GM13976 (cell line): ENCODE measurements at places on chromosomes 3 and 15.
A peak's percentile ranks its signal among the peaks of the same experiment; 100 is the strongest.

DNA sequence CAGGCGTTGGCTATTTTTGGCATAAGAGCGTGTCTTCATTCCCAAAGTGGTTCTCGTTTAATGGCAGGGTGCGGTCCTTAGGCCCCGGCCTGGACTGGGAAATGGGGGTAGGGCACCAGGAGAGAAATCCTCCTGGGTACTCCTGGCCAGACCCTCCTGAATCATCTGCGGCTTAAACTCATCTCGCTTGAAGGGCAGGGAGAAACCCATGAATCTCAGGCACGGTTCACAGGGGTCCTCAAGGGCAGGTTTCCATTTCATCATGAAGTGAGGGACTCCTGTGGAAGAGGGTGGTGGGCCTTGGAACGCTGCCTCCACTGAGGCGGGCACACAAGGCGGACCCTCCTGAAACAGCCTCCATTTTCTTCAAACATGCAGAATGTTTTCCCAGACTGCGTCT lies 48.4 kb downstream of the KLF13 start:
- DNase-seq = no peak

DNA sequence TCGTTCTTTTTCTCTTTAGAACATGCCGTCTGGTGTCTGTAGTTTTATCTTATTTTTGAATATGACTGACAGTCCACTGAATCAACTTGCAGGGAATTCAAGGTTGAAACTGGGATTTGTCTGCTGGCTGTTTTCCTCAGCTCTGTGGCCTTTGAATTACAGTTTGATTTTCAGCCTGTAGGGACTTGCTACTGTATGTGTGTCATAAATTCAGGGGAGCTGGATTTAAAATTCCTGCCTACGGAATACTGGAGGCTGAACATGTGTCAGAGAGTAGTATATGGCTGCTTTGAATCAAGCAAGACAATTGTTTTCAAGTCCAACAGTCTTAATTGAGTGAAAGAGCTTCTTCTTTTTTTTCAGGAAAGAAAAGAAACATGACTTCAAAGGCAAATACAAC lies 33.9 kb downstream of the RARB start:
- DNase-seq = no peak

DNA sequence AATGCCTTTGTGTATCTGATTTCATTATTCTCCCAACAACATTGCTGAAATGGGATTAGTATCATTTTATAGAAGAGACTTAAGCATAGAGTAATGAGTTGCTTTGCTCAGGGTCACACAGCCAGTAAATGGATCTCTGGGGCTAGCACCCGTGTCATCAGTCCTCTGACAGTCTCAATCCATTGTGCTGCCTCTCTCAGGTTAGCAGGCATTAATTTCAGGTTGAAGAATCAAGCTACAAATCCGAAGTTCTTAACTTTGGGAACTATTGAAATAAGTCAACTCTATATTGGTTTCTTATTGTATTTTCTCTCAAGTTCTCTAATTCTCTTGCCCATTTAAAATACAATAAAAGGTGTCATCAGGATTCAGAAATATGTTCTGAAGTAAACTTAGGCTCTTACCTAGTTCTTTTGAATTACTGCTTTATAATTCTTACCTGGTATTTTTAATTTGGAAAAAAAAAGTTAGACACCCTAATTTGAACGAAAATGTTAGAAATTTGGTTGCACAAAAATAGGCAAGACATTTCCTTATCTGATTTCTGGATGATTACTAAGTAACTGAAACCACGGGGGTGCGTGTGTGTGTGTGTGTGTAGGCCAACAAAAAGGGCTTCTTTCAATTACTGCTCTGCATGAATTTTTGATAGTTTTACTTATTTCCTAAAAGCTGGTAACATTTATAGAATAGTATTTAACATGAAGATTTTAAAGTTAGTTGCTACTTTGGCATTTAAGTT lies 189.8 kb downstream of the MBNL1 start:
- no peak for DNase-seq

DNA sequence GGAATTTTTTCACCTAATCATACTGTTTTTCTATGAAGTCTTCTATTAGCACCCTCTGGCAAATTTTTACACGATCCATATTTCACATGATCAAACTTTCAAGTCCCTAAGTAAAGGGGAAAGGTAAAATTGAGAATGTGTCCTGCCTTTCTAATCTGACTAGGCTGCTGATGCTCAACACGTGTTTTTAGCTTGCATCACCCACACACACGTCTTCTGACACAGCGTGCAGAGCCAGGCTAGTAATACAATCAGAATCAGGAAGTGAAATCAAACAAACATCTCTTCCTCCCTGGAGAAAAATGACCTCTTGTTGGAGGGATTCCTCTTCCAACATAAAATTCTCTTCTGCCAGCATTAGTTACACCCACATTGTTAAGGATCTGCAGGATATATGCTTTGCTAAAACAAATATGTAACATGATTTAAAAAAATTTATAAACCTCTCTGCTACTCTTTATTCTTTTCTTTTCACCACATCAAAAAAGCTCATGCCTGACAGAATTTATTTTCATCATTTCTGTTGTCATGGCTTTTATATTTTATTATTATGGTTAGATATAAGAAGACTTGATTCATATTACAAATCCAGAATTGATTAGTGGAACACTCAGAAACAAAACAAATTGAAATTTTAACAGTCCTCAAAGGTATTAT lies 122.4 kb downstream of the RAP2B start:
- peak; percentile 36 for DNase-seq

DNA sequence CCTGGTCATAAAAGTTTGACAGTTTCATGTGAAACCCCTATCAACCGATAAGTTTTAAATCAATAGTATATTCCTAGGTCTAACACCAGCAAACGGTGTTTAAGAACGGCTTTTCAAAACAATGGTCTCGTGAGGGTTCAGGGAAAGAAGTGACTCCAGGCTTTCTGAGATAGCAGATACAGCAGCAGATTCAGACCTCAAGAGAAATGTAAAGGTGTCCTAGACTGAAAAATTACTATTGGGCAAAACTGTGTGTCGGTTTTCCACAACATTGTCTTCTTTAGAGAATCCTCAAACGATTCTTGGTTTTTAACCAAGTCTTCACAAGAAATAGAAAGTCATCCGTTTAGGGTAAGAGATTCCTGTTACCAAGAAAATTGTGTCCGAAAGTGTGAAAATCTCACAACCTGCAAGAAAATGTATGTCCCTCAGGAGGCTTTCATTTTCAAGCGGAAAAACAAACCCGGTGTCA lies 1.2 kb downstream of the SETD2 start:
- DNase-seq = no peak

GRCh38 chr3:100600181-100601042 lies 9.0 kb upstream of the ADGRG7 start:
- no peak for DNase-seq

DNA sequence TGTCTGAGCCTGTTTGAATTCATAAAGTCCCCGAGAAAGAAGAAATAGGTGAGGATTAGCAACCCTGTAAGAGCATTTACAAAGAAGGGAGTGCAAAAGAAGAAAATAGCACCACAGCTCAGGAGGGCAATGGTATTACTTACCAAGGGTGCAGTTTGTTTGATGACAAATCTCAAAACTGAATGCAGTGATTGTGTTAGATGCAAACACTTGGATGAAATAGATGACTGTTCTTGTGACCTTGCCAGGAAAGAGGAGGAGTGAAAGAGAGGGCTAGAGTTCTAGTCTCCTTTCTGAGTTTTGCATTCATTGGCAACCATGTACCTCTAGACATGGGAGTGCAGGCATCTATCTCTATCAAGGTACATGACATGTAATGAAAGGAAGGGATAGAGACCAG lies 1030.8 kb upstream of the CFAP20DC start:
- DNase-seq = no peak

DNA sequence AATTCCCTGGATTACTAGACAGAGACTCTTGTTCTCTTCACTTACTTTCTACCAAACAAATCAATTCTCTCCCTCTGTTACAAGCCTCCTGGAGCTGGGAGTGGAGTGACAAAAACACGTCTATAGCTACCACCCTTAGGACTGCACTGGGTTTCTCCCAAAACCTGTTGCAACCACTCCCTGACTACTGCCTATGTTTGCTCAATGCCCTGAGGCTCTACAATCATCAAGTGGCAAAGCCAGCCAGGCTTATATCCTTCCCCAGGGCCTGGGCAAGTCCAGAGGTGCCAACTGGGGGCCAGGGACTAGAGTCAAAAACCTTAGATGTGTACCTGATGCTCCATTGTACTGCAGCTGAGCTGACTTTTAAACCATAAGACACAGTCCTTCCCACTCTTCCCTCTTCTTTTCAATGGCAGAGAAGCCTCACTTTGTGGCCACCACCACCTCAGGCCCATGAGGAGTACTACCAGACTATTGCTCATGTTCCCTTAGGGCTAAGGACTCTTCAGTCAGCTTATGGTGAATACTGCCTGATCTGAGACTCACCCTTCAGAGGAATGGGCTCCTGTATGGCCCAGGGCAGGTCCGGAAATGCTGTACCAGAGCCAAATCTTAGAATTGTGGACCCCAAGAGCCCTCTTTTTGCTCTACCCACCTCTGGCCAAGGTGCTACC lies 125.4 kb upstream of the PLCL2 start:
- DNase-seq = no peak

DNA sequence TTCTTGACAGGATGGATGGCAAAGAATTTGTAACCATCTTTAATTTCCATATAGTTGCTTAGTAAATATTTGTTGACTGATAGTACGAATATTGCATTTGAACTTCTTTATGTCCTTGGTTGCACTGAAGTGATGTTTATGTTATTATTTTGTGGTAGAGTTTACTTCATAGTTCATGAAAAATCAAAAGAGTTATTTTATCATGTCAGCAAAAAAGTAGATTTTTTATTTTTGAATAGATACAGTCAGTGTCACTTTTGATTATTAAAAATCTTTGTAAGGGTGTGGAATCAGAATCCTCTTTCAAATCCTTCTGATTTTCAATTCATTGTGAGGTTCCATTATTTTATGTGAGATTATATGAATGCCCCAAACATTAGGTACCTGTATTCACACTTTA lies 35.0 kb downstream of the FILIP1L start:
- DNase-seq = no peak

GRCh38 chr3:189001559-189001958 lies 170.2 kb upstream of the TPRG1 start:
- no peak for DNase-seq

- no peak for DNase-seq
Measured at GRCh38 chr3:54131026-54131605, 8.8 kb downstream of the CACNA2D3 start.

DNA sequence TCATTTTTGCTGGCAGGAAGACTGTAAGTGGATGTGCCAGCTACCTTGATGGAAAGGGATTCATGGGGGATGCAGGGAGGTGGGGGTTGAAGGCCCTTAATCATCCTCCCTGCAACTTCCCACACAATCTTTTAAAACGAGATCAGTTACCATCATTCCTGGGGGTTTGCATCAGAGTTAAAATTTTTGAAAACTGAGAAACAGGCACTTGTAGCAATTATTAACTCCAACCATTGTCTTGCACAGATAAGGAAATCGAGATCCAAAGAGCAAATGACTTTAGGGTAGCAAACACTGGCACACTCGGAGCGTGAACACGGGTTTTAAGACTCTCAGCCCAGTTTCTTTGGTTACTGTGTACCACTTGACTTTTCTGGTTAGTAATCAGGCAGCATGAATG lies 41.9 kb downstream of the GPD1L start:
- DNase-seq = no peak

GRCh38 chr3:7489417-7489816 lies 628.5 kb downstream of the GRM7 start:
- DNase-seq = no peak

DNA sequence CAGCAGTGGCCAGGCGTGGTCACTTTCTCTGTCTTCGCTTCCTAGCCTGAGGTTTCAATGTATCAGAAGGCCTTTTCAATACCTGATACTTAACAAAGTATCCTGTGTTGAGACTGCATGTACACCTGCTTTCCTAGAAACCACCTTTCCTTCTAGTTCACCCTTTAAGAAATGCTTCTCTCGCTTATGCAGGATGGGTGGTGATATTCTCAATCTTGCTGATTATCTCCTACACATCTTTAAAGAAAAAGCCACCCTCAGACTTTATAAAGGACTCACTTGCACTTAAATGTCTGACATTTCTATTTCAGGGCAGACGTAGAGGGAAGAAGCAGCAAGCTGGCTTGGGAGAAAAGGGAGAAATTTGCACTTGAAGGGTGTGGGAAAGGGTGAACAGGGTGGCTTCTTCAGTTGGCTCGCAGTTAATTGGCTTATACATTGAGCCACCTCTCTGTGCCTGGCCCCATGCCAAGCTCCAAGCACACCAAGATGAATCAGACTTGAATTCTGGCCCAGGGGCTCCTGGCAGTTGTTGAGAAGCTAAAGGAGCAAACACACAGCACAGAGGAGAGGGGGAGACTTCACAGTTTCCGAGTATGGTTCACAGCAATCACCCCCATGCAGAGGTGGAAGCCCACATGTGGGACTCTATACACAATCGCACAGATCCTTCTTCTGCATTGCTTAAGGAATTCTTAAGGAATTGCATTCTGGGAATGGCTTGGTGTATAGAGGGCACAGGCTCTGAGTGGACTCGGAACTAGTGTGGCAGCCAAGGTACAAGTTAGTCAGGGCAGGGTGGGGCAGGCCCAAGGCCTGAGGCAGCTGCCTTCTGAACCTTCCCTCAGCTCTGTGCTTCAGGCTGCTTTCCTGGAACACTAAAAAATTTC lies 1.3 kb downstream of the ARL6IP5 start:
- no peak for DNase-seq

- no peak for DNase-seq
Measured at GRCh38 chr15:54033356-54033860, 55.2 kb downstream of the UNC13C start.

- no peak for DNase-seq
Measured at GRCh38 chr15:91061997-91062396, 38.1 kb upstream of the SV2B start.

DNA sequence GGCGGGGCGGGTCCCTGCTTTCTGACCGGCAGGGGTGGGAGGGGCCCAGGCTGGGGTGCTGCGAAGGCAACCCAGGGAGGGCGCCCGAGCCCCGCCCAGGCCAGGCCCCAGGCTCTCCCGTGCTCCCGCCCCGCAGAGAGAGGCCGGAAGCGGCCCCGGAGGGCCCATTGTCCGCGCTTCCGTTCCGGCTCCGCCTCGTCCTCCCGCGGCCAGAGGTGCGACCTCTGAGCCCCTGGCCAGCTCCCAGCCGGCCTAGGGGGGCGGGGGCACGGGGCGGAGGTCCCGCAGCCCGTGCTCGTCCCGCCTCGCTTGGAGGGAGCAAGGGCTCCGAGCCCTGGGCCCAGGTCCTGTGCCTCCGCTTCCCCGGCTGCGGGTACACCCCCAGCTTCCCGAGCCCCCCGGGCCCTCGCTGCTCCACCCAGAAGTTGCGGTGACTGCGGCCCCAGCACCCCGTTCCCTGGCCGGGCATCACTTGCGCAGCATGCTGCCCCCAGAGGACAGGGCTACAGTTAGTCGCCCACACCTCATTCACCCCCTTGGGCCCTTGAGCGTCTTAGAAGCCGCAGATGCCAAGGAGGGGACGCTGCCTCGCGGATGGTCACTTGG lies 20.4 kb upstream of the PLXND1 start:
- DNase-seq = peak; percentile 98
